NCI-H2081 treated with DMSO at 0.1 percent for 48 hours (cell line): ENCODE measurements at places on chromosomes 5 and 9.
A peak's percentile ranks its signal among the peaks of the same experiment; 100 is the strongest.

DNA sequence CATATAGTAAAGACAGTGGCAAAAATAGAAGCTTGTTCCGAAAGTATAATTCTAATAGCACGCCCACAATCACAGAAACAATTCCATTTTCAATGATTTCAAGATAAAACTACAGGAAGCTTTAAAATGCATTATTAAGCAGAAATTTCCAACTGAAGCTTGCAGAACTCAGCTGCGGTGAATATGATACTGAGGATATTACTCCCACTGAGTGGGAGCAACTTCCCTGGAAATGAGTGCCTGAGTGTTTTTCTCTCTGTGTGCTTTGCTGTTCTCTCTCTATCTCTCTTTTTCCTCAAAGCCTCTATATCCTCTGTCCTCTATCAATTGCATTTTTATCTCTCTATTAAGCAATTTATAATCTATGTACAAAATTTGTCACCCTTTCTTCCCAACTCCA, 187.5 kb upstream of the PRDM9 start:
- no peak for DNase-seq

- peak; percentile 9 for DNase-seq
These were observed 420 bp downstream of the BOD1 start for GRCh38 chr5:173615884-173616576.

- no peak for DNase-seq
These were observed 296.5 kb downstream of the ARHGAP26 start for GRCh38 chr5:143066556-143067281.

DNA sequence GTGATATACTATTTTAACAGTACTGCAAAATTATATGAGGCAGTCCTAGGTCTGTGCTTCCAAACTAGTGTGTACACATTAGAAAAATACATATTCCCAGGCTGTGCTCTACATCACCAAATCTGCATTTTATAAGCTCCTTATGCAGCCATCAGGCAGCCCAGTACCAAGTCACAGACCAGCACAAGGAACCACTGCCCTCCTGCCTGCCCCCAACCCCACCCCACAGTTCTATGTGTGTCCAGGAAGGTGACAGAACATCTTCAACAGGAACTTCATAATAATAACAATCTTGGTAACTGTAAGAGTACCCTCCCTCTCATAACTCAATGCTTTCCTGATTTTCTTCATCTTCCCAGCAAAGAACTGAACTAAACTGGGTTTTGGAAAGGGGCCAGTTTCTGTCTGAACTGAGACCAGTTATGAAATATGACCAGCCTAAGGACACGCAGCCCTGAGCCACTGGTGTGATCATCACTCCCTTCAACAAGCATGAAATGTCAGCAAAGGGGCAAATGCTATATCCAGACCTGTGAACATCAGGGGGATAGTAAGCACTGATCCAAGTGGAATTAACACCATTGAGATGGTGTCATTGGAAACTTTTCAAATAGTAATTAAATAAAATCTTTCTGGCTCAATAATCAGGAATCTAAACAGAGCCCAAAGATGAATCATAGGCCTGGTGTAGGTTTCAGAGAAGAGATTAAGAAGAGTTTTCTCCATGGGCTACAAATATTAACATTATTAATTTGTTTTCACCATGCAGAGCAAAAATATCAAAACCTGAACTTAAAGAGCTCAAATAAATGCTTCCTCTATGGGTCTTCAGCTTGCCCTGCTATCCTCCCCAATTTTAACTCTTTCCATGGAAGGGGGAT, 82.1 kb downstream of the DPYSL3 start:
- DNase-seq = no peak

DNA sequence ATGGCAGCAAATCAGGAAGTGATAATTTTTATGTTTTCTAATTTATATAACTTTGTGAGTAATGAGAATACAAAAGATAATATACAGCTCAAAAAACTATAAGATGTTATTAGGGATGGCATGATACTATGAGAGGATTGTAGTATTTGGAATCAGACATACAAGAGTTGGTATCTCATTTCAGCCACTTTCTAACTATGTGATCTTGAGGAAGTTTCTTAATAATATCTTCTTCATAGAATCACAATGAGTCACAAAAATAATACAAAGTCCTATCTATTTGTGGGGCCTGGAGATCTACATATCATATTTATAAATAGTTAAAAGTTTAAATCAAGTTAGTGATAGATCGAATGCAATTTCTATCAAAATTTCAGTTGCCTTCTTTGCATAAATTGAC, 23.7 kb upstream of the TMED7 start:
- DNase-seq = no peak

GRCh38 chr5:172694541-172694940, 53.5 kb downstream of the NEURL1B start:
- DNase-seq = no peak

GRCh38 chr5:148719605-148720004, 65.3 kb upstream of the HTR4 start:
- DNase-seq = no peak

- no peak for DNase-seq
These were observed 6.2 kb upstream of the CERCAM start for GRCh38 chr9:128414461-128414860.

DNA sequence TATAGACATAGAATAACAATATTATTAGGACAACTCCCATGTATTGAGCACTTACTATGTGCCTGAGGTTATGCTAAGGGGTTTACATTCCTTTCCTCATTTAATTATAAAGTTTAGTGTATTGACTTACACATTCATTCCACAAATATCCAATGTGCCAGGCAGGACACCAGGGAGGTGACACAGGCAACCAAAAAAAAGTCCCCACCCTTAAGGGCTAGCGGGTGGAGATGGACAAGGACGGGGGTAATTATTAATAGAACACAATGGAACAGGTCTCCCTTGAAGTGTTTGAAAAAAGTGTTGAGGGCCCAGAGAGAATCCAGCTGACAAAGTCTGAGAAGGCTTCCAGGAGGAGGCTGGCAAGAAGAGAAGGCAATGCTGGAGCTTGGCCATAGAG, 5.7 kb downstream of the TBC1D2 start:
- DNase-seq = no peak

DNA sequence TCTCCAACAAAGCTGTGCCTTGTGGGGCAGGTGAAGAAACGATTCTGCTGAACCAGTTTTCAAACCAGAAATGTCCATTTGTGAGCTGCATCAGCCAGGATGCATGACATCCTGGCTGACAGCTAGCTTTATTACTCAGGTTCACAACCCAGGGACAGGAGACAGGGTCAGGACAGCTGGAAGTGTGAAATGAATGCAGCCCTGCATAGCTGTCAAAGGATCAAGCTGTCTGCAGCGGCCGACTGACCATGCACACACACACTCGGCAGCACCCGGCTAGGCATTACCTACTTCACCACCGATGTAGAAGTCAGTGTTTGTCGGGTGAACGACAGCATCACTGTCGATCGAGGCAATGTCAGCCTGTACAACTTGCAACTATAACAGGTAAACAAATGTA, 48.5 kb downstream of the MACROH2A1 start:
- DNase-seq = no peak

DNA sequence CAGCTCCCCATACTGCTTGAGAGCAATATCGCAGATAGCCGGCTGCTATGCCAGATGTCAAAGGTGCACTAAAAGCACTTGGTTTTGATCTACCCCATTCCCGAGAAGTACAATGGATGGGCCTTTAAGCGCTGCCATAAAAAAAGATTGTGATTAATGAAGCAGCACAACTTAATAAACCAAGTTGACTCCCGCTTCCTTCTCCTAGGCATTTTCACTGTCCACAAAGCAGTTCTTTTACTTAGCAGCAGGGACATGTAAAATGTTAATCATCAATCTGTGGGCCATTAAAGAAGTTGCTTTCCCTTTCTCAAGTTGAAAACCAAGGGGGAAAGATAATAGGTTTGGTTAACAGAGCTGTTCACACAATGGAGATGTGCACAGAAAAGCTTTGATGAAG, 176.4 kb downstream of the TRPM6 start:
- DNase-seq = no peak

DNA sequence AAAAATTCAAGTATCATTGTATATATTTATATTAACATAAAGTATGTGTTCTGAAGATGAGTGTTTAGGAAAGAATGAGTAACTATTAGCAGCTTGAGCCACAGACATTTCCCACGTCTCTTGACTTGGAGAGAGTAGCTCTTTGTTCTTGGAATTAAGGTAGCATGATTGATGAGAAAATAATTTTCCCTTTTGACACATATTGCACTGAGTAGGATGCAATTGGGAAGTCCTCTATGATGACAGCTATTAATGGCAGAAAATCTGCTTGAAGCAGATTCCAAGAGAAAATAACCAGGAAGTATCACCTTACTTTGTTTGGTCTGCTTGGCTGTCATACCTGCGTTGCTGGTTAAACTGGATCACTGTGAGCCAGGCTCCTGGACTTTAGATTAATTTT, 204.8 kb downstream of the TLE4 start:
- no peak for DNase-seq

DNA sequence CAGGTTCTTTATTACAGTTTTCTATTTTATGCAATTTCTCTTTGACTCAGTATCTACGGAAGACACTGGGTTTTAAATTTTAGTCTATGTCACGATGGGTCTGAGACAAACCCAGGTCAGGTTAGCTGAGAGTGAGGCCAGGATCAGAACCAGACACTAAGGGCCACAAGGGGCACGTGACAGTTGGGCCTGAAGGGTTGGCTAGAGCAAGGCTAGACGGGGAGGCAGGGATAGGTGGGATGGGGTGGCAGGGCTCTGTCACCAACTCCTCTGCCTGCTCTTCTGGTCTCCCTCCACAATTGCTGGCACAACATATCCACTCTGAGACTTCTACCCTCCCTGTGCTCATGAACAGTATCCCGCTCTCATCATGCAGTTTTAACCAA, 76.4 kb downstream of the MED27 start:
- DNase-seq = no peak

DNA sequence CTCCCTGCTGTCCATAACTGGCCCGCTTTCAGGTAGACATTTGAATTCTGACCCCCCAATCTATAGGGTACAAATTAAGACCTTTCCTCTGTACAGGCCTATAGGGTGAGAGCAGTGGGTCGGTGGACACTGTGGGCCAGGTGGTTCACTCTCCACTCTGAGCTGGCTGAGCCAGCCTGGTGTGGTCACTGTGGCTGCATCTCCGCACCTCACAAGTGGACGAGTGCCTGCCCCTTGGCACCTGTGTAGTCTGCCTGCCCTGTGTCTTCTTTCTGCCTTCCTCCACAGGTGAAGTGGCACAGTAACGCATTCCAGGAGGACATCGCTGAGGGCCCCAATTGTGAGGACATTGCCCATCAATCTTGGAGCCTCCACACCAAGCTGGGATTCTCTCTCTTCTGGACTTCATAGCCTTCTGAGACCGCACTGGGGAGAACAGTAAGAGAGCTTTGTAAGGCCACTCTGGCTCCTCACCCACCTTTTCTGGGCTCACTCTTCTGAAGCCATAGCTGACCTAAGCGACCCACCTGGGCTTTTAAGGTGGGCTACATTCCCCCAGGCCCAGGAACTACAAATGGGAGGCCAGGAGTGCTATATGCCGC, 33.5 kb upstream of the JADE2 start:
- DNase-seq = no peak

DNA sequence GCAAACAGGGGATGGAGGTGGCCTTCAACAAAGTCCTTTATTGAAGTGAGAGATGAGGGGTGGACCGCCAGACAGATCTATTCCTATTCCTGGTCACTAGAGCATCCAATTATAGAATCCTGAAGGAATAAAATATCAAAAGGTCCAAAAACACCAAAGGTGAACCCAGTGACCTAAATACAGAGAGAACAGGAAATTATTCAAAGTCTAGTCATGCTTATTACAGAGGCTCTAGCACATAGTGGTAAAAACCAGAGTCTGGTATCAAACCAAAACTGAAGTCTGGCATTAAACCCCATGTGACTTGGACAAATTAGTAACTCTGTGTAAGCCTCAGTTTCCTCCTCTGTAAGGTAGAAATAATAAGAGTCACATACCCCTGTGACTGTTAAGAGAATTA, 100.5 kb upstream of the SNX2 start:
- DNase-seq = no peak

DNA sequence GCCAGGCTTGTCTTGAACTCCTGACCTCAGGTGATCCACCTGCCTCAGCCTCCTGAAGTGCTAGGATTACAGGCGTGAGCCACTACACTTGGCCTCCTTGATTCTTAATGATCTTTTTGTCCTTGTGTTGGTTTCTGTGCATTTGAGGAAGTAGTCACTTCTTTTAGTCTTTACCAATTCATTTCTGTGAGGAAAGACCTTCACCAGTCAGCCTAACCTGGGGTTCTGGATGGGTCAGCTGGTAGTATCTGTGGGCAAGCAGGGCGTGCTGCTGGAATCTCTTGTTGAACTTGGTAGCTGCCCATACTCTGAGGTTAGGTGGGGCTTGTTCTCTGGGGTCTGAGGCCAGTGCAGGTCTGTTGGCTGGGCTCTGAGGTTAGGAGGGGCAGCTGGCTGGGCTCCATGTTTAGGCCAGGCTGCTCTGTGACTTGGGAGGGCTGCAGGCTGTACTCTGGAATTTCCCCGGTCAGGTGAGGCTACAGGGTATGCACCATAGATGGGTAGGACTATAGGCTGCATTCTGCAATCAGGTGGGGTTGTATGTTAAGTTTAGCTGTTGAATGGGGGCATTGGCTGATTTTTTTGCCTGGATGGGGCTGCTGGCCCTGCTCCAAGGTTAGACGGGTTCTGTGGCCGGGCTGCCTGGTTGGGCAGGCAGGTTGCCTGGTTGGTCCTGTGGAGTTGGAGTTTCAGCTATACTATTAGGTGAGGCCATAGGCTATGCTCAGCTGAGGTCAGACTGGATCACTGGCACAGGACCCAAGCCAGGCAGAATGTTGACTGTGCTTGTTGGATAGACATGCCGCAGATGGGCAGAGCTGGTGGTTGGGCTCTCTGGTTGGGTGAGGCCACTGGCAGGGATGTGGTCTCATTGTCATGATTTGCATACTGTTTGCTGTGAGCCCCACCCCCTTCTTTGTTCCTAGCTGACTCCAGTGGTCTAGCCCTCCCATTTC, 19.2 kb downstream of the UBAP1 start:
- no peak for DNase-seq

GRCh38 chr9:19698960-19699359, 89.9 kb downstream of the SLC24A2 start:
- no peak for DNase-seq

GRCh38 chr5:44797841-44798240, 10.9 kb upstream of the MRPS30 start:
- no peak for DNase-seq

GRCh38 chr5:136195971-136196820, 3.2 kb upstream of the SMIM32 start:
- DNase-seq = no peak

- DNase-seq = no peak
These were observed 54.1 kb downstream of the PRRC1 start for GRCh38 chr5:127571314-127572131.

DNA sequence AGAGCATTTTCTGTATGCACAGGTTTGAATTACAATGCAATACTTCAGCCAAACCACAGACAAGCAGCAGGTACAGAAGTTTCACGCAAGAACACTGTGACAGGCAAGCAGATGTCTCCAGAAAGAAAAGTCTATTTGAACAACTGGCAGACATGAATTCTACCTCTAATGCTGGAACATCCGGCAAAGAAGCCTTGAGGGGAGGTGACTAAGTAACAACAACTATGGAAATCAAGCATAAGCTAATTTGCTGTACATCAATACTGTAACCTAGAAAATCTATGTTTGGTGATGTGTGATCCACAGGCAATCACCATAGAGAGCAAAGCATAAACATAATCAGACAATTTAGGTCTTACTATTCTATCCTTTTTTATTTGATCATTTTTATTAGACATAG, 65.5 kb downstream of the PLK2 start:
- no peak for DNase-seq
